Stimulated activated naive CD4-positive, alpha-beta T cell treated with Interleukin-2 at 50 U/mL for 16 hours (primary cell): ENCODE measurements at places on chromosomes 13 and 19.
A peak's percentile ranks its signal among the peaks of the same experiment; 100 is the strongest.

GRCh38 chr19:17529239-17530158 is 18.1 kb downstream of the PGLS start:
- DNase-seq, result no peak

GRCh38 chr13:111153977-111154332 is 38.8 kb downstream of the ARHGEF7 start:
- DNase-seq, result peak; percentile 66

DNA sequence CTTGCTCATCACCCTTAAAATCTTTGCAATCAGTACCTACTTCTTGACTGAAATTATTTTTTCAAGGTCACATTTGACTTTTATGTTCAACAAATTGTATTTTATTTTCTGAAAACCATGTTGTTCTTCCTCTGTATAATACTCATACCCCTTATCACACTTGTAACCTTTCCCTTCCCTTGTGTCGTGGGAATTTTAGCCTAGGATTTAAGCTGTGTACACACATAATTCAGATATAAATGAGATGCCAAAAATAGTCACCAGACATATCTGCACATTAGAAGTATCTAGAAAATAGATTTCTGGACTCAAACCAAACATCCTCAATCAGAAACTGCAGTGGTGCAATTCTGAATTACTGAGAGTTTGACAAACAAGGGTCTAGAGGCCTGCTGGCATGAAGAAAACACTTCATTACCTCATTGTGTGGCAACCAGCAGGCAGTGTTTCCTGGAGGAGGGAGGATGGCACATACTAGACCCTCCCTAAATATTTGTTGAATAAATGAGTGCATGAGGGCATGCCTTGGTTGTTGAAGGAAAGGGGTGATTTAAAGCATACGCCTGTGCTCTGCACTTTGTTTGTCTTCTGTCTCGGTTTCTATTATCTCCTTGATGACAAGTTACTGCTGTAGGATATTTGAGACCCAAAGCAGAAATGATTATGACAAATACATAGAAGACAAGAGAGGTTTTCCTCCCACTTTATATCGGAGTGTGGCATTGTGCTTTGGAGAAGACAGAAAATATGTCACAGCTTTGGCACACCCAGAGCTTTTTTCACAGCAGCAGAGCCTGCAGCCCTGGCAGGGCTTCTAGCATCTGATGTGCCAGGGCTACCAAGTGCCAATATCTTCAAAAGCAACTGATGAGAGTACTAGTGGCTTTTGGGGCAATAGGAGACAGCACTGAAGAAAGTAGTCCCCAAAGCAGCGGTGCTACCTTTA is 881.1 kb downstream of the PCDH9 start:
- no peak for DNase-seq

DNA sequence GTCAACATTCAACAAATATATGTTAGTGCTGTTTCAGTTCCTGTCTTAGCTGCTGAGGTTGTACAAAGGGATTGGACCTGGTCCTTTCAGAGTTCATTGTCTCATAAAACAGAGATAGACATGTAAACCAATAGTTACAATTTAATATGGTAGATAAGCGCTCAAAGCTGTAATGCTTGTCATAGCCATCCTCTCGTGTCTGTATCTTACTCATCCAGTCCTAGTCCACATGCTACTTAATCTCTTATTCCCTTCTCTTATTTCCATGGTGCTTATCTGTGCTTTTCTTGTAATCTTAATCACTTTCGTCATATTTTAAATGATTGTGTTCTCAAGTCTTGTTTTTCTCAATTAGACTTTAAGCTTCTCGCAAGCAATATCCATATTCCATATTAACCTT is 185.2 kb upstream of the OBI1 start:
- no peak for DNase-seq

- DNase-seq, result peak; percentile 43
These were observed 60.0 kb downstream of the TPT1 start for GRCh38 chr13:45280751-45281634.

DNA sequence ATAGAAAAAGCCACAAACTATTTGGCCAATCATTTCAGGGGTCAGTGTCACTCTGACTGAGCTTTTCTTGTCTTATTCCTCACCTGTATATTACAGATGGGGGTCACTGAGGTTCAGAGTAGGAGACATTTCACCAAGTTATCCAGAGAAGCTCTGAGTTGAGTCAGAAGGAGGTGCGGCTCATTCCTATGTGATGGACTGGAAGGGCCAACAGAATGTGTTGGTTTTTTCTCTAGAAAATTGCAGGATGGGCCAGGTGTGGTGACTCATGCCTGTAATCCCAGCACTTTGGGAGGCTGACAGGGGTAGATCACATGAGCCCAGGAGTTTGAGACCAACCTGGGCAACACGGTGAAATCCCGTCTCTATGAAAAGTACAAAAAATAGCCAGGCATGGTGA is 24.5 kb upstream of the ZNF83 start:
- DNase-seq, result no peak

GRCh38 chr19:42105368-42105767 is 26.9 kb downstream of the POU2F2 start:
- DNase-seq, result no peak

DNA sequence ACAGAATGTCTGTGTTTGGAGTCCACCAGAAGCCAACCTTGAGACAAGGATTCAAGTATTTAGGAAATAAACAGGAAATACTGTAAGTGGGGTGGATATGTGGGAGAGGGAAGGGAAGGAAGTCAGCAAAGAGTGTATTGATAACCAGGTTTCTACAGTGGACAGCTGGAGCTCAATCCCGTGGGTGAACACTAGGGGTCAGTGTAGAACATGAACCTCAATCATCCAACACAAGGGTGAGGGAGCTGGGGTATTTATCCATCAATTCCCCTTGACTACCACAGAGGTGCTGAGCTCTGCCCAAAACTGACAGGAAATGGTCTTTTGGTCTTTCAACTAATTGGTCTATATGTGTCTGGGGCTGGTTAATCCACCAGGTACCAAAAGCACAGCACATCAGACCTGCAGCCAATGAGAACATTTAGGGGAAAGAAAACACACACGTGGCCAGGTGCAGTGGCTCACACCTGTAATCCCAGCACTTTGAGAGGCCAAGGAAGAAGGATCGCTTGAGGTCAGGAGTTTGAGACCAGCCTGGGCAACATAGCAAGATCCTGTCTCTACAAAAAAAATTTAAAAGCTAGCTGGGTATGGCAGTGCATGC is 5.6 kb upstream of the SYDE1 start:
- peak; percentile 29 for DNase-seq

DNA sequence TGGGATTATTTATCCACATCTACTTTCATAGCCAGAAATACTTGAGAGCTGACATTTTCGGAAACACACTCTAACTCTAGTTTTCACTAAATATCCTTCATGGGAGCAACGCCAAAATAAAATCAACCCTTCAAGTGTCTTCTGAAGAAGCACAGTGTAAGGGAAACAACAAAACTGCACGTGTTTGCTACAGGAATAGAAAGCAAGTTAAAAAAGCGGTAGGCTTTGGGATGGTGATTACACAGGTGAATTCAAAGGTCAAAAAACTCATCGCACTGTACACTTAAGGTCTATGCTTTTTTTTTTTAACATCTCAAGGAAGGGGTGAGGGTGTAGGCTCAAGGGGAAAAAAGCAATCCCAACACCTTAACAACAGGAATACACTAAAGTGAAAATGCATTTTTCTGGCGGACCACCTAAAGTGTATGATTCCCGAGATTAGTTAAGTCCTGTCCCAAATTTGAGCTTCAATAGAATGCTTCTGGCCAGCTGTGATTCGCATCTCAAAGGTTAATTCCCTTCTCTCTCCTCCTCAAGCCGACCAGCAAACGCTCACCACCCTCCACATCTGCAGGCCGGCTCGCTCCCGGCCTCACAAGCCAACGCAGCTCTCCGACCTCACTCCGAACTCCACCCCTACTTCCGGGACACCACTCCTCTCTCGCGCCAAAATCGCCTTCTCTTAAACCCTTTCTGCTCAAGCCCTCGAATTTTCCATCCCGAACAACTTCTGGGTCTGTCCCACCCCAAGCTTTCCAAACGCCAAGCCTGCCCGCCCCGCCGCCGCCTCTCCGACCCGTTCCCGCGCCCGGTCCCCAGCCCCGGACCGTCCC is 1.1 kb downstream of the ARGLU1 start:
- DNase-seq, result peak; percentile 44

DNA sequence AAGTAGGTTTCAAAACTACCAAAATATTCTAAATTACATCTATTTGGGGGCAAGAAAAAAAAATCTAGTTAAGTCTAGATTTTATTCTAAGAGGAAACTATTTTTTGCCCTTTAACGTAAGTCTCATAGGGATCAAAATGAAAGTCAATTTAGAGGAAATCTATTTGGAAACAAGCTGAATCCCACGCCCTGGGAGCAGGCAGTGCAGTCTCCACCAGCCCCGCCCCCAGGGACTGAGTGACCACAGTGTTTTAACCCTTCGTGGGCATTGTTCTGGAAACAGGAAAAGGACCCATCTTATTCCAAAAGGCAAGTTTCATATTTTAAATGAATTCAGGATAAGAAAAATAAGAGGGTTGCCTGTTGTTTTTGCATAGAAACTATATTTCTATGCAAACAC is 209.7 kb downstream of the SPRY2 start:
- no peak for DNase-seq

DNA sequence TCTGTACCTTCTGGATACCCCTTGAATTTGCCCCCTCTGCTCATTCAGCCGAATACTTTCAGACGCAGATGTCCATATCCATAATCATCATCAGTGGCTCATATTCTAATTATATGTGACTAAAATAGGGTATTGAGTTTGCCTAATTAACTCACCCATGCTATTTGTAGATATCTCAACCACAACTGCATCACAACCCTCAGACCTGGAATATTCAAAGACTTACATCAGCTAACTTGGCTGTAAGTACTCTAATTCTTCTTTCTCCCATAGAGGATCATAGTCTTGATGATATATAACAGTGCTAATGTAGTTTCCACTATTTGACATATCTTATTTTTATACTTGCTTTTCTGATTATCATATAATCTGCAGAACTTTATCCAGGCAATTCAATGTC is 35.8 kb downstream of the RXFP2 start:
- no peak for DNase-seq

- DNase-seq, result no peak
These were observed 66.9 kb downstream of the NHLRC3 start for GRCh38 chr13:39105110-39105509.

DNA sequence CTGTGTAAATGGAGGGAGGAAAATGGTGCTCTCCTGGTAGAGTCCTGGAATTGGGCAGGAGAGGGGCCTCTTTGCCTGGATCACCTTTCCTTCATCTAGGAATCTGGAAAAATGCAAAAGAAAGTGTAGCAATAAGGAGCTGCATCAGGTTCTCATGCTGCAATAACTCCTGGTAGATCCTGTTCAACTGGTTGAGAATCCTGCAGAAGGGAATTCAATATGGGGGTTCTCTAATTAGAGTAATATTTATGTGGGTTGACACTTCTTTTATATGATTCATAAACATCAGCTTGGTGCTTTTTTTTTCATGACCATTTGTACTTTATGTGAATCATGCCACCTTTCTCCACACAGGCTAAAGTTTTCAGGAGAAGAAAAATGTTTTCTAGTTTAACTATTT is 9.5 kb upstream of the NUDT15 start:
- no peak for DNase-seq

GRCh38 chr19:27851543-27852060 is 1361.3 kb downstream of the UQCRFS1 start:
- DNase-seq, result no peak

DNA sequence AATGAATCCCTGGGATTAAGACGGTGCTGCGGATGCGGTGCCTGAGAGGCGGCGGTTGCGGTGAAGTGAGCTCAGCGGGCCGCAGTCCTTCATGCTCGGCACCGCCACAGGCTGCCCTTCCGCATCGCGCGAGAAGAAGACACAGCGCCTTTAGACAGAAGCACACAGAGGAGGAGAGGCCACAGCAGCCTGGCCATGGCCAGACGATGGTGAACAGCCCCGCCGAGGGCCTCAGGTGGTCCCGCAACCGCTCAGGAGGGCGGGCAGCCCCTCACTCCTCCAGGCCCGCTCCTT is 459.2 kb downstream of the MYO16 start:
- DNase-seq, result no peak

- DNase-seq, result no peak
These were observed 664.2 kb upstream of the SLC10A2 start for GRCh38 chr13:103730407-103730806.

DNA sequence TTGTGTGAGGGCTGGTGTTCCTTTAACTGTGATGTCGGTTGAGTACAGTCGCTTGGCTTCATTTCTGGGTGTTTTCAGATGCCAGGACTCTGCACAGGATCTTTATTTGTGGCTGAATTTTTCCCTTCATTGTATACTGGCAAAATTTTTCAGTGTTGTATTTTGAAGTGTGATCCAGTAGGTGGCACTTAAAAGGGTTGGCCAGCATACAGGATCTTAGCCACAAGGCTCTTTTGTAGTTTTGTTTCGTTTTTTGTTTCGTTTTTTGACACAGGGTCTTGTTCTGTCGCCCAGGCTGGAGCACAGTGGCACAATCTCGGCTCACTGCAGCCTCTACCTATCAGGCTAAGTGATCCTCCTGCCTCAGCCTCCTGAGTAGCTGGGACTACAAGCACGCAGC is 8.7 kb downstream of the FCAR start:
- DNase-seq, result no peak
